Stimulated activated CD4-positive, alpha-beta T cell treated with anti-CD3 and anti-CD28 coated beads, Interleukin-15, amount 100 ng/mL, for 48 hours (primary cell): ENCODE measurements at places on chromosomes 16 and 17.

DNA sequence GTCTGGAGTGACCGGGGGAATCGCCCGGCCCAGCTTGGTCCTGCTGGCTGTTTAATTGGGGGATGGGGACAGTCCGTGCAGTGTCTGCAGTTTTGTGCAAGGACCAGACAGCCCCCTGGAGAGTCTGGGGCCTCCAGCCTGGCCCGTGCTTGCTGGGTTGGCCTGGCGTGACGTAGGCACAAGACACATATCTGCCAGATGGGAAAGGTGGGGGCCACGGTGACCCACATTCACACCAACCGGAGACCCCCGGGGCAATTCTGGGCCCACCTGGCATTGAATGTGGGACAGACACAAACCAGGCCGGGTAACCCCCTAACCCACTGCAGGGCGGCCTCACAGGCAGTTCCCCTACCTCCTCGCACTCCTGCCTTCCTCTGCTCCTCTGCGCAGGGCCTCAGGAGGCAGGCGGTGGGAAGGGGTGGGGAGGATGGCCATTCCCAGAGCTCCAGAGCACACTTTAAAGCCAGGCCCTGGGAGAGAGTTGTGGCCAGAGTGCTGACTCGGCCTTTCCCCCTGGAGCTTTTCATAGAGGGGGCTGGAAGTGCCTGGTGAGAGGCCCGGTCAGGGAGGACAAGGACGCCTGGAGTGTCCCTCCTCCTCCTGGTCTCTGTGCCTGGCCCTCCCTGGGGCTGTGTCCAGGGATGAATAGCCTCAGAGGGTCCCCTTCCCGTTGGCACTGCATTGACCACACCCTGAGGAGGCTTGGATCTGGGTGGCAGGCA lies 1.5 kb downstream of the MRC2 start:
- no peak for DNase-seq

GRCh38 chr17:33776903-33777302 lies 478.2 kb upstream of the CCL2 start:
- DNase-seq: no peak

- DNase-seq: no peak
Observed at GRCh38 chr17:62090868-62091267, 25.8 kb upstream of the MED13 start.

GRCh38 chr16:80735846-80736245 lies 68.6 kb downstream of the CDYL2 start:
- DNase-seq: no peak

- DNase-seq: no peak
Observed at GRCh38 chr17:43418441-43419374, 19.9 kb downstream of the ARL4D start.

GRCh38 chr16:11328172-11329070 lies 16.8 kb upstream of the RMI2 start:
- peak; percentile 45 for DNase-seq

GRCh38 chr17:32277284-32277683 lies 11.7 kb downstream of the RHBDL3 start:
- DNase-seq: no peak

DNA sequence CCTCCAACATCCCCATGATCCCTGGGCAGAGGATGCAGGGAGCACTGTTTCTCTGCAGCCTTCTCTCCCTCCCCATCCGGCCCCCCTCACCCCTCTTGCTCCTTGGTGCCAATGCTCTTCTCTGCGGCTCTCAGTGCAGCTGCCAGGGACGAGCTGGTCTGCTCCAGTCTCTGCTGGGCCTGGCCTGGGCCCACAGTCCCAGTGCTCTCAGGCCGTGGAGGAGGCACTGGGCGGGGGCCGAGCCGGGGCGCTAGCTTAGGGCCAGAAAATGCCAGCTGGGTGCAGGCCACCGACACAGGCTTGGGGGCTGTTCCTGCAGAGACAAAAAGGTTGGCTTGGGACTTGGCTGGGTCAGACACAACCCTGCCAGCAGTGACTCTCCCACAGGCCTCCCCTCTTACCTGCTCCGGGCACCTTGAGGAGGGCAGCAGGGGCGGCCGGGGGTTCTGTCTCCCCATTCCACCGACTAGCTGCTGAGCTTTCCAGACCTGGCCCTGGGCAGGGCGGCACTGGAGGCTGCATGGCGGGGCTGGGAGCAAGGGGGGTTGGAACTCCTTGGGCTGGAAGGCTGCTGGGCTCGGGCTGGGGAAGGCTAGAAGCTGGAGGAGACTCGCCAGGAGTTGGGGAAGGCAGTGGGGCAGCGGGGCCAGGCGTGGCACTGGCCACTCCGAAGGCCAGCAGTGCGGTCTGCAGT lies 13.8 kb downstream of the CASKIN2 start:
- DNase-seq: no peak

- DNase-seq: no peak
Observed at GRCh38 chr16:85921026-85921425, 22.1 kb downstream of the IRF8 start.

GRCh38 chr17:58210922-58211321 lies 8.1 kb downstream of the MKS1 start:
- no peak for DNase-seq

DNA sequence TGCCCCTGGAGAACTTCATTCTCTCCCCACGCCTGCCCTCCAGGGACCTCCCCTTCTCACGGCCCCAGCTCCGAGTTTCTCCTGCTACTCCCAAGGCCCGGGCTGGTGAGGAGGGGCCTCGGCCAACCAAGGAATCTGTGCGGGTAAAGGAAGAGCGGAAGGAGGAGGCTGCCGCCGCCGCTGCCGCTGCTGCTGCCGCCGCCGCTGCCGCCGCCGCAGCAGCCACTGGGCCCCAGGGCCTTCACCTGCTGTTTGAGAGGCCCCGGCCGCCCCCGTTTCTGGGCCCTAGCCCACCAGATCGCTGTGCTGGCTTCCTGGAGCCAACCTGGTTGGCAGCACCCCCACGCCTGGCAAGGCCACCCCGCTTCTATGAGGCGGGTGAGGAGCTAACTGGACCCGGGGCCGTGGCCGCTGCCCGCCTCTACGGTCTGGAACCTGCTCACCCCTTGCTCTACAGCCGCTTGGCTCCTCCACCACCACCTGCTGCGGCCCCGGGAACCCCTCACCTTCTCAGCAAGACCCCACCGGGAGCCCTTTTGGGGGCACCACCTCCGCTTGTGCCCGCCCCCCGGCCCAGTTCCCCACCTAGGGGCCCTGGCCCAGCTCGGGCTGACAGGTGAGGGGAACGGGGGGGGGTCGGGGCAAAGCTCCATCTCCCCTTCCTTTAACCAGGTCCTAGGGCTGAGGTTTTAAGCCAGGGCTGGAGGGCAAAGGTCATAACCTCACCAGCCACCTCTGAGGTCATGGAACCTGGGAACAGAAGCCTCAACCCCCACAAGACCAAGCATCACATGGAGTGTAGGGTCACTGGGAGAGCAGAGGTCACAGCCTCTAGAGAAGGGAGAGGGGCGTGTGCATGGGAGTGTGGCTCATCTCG lies 11.0 kb downstream of the FBRS start:
- DNase-seq: no peak

- no peak for DNase-seq
Observed at GRCh38 chr17:3944485-3945388, 19.5 kb downstream of the ATP2A3 start.

DNA sequence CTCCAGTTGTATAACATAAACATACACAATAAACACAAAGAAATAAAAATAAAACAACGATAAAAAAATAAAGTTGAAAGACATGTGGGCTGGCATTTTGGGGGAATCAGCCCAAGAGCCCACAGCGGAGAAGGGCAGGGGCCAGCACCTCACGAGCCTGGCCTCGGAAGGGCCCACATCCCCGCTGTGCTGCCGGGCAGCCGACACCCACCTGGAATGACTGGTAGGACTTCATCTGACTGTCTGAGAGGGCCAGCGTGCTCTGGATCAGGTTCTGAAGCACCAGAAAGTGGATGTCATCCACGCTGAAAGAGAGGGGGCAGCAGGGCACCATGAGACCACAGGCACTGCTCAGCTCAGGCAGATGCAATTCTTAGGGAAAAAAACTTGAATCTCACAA lies 73.5 kb downstream of the GTF3C1 start:
- no peak for DNase-seq

GRCh38 chr16:1458336-1458976 lies 14.1 kb upstream of the CCDC154 start:
- peak; percentile 25 for DNase-seq

DNA sequence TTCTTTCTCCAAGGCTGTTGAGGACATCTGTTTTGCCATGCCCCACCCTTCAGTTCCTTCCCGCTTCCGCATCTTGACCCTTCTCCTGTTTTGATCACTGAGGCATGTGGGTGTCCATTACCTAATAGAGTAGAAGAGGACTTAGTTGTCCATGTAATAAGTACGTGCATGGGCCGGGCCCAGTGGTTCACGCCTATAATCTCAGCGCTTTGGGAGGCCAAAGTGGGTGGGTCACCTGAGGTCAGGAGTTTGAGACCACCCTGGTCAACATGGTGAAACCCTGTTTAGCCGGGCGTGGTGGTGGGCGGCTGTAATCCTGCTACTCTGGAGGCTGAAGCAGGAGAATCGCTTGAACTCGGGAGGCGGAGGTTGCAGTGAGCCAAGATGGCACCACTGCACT lies 637.8 kb upstream of the EEF2KMT start:
- no peak for DNase-seq

DNA sequence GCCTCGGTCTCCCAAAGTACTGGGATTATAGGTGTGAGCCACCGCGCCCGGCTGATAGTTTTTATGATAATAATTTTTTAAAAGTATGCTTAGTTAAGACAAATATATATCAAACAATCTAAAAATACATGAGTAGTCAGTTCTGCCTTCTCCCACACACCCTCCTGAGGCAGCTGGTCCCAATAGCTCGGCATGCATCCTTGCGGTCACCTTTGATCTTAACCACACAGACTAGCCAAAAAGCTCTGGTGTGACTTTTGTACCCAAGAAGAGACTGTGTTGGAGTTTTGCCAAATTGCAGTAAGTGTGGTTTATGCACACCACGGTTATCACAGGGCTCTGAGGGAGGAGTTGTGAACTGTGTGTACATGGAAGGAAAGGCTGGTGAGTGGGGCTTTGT lies 25.6 kb downstream of the ATP6V0A1 start:
- peak; percentile 71 for DNase-seq

DNA sequence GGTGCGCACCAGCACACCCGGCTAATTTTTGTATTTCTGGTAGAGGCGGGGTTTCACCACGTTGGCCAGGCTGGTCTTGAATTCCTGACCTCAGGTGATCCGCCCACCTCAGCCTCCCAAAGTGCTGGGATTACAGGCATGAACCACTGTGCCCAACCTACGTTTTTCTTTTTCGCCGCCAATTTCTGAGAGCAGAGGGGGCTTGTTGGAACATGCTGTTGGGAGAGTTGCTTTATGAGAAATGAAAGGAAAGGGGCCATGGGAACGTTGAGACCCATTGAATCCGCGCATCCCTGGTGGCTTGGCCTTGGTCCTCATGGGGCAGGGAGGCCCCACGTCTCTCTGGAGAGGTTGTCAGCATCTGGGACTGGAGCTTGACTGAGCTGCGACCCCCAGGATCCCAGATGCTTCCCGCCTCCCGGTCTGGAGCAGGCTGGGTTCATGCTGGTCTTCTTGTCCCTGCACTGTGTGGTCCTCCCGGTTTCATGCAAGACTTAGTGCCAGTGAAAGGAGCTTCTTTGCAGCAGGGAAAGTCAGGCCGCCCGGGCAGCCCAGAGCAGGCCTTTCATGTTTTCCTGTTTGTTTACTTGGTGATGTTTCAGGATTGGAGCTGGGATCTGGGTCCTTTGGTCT lies 22.8 kb downstream of the CRISPLD2 start:
- no peak for DNase-seq

DNA sequence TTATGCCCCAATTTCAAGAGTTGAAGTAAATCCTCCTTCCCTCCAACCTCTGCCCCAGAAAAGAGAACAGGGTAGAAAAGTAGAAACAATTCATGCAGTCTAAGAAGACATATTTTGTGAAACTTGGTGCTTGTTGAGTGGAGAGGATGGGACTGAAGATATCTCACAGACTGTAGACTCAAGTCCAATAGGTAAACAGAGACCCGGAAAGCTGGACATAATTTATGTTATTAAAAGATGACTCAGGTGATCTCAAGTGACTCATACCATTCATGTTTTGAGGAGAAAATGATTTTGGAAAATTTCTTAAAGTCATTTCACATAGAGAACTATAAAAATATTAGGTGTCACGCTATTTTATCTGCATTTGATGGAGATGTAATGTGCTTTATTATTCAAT lies 203.1 kb upstream of the SOX9 start:
- no peak for DNase-seq

GRCh38 chr17:80640366-80641084 lies 95.9 kb downstream of the RPTOR start:
- DNase-seq: no peak

- no peak for DNase-seq
Observed at GRCh38 chr17:60039847-60040442, 38.8 kb downstream of the HEATR6 start.

GRCh38 chr16:30459456-30459855 lies 13.1 kb upstream of the ITGAL start:
- no peak for DNase-seq
